ENCODE measurements at places on chromosomes 7 and 10.

- no peak for DNase-seq
- no peaks in the 10 kb centered on the region for H3K27me3 ChIP-seq
- no peak overlapping the region for H3K27ac ChIP-seq
- no peak overlapping the region for H3K4me3 ChIP-seq
- no peaks in the 10 kb centered on the region for H3K4me1 ChIP-seq
- H3K36me3 ChIP-seq = no peaks in the 10 kb centered on the region
These were observed 277.1 kb upstream of the POM121L12 start for GRCh38 chr7:52758356-52758755.

- H3K36me3 ChIP-seq = no peaks in the 10 kb centered on the region
- H3K27me3 ChIP-seq = peaks cover 3% of the 10 kb centered on the region
- H3K27ac ChIP-seq = no peak overlapping the region
- H3K4me1 ChIP-seq = no peaks in the 10 kb centered on the region
- DNase-seq = no peak
These were observed 48.8 kb downstream of the GOLGA7B start for GRCh38 chr10:97898429-97898828.

- H3K36me3 ChIP-seq = no peaks in the 10 kb centered on the region
- no peaks in the 10 kb centered on the region for H3K27me3 ChIP-seq
- no peak overlapping the region for H3K4me3 ChIP-seq
- H3K4me1 ChIP-seq = 0 out of 2 replicates have a peak, but pooled peaks cover 5% of the 10 kb centered on the region
- DNase-seq = no peak
- H3K27ac ChIP-seq = no peak overlapping the region
These were observed 58.5 kb downstream of the PKD1L1 start for GRCh38 chr7:47889723-47890122.

- no peak overlapping the region for H3K4me3 ChIP-seq
- no peak overlapping the region for H3K27ac ChIP-seq
- H3K36me3 ChIP-seq = no peaks in the 10 kb centered on the region
- no peaks in the 10 kb centered on the region for H3K27me3 ChIP-seq
- DNase-seq = no peak
These were observed 88.0 kb downstream of the ARHGAP22 start for GRCh38 chr10:48516911-48517310.

- H3K27ac ChIP-seq = peak overlapping the region; percentile 48
- peak; percentile 85 for DNase-seq
- no peaks in the 10 kb centered on the region for H3K36me3 ChIP-seq
- H3K4me1 ChIP-seq = peaks cover 20% of the 10 kb centered on the region
- no peak overlapping the region for H3K4me3 ChIP-seq
- no peaks in the 10 kb centered on the region for H3K27me3 ChIP-seq
These were observed 273.9 kb downstream of the TSPAN12 start for GRCh38 chr7:120583899-120584586.

DNA sequence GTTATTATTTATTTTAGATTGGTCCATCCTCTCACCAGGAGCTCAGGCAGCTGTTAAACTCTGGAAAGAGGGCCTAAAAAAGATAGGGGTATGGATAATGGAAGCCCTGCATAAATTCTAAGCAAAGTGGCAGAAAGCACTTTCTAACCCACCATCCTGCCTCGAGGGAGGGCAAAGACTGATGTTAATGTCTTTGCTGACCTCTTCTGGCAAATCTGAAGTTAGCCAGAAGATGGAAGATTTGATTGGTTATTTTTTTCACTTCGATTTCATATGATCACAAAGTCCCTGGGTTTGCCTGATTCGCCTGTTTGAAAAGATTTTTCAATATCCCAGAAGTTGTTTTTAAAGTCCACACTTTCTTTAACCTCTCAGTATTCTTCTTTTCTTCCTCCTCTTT lies 24.8 kb downstream of the OR9A2 start:
- no peaks in the 10 kb centered on the region for H3K4me1 ChIP-seq
- H3K36me3 ChIP-seq = no peaks in the 10 kb centered on the region
- H3K27me3 ChIP-seq = no peaks in the 10 kb centered on the region
- no peak for DNase-seq
- no peak overlapping the region for H3K27ac ChIP-seq
